Activated T-cell treated with anti-CD3 and anti-CD28 coated beads, Interleukin-2, amount 50 U/mL, for 72 hours (primary cell): ENCODE measurements at places on chromosomes 1 and 21. TPM values are rescaled to one million over a fixed set of nuclear protein-coding genes. Genes with fewer than 3 reads are reported as not detected.

- DNase-seq: no peak
Observed at GRCh38 chr1:114122941-114123618, 30.6 kb downstream of the SYT6 start.

GRCh38 chr1:156157506-156157905 lies 4.1 kb downstream of the SEMA4A start:
- DNase-seq: no peak

- no peak for DNase-seq
Observed at GRCh38 chr1:86423473-86423872, 498 bp upstream of the CLCA2 start.

CD5L gene
- not detected for total RNA-seq

DNA sequence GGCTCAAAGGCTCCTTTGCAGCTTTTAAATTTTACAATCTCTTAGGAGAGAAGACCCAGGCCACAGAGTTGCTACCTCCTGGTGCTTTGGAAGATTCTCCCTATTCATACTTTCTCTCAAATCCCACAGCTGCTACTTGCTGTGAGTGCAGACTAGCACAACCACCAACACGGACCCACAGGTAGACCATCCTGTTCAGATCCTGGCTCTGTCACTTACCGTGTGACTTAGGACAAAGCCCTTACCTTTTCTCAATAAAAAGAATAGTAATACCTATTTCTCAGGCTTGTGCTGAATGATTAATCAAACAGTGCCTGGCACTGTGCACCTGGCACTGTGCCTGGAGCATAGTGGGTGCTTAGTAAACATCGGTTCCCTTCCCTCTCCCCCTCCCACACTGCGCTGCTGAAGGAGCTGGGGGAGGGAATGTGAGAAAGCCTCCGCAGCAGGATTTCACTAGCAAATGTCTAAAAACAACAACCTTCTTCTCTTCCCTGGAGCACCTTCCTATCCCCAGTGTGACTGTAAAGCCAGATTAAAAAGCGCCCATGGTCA lies 81.7 kb downstream of the PGM1 start:
- DNase-seq: no peak

FMO2 gene
- not detected for total RNA-seq

ALX3 gene
- total RNA-seq: not detected

DNA sequence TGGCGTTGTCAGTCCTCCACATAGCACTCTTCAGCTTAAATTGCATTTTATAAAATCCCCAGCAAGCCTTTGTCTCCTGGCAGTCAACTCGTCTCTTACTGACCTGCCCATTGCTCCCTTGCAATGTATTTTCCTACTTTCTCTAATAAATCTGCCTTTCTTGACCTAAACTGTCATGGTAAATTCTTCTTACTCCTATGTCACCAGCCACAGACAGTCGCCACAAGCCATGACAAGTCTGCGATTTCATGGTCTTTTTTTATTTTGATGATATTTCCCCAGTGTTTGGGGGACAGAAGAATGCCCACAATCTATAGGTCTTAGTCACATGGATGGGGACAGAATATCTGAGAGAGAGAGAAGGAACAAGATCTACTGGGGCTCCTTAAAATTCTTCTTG lies 8.4 kb downstream of the IFNAR2 start:
- peak; percentile 57 for DNase-seq

GRCh38 chr1:3663999-3664699 lies 11.8 kb downstream of the TP73 start:
- no peak for DNase-seq

DNA sequence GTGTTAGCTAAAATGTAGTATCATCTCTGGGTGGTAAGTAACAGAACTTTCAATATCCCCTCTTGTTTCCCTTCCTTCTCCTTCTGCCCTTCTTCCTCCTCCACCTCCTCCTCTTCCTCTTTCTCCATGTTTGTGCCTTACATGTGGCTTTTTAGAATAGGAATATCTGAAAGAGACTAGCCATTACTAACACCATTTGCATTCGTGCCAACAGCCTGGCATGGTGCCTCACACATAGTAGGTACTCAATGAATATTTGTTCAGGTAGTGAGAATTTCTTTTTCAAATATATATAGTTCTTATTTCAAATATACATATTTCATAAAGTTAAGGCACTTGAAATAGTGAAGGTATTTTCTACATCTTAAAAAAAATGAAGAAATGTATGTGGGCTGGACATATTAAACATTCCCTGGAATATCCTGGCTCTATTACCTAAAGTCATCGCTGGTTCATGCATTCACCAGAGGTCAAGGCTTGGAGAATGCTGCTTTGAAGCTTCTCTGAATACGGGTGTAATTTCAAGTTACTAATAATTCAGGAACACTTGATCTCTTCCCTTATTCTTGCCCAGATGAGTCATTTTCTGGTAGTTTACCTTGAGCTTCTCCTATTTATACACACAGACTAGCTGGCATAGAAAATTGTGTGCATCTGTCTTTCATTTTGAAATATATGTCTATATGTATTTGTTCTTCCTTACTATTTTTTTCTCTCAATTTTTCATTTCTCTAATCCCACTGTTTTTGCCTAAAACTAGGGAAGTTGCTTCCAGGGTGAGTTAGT lies 319.4 kb downstream of the TGFB2 start:
- no peak for DNase-seq

DNA sequence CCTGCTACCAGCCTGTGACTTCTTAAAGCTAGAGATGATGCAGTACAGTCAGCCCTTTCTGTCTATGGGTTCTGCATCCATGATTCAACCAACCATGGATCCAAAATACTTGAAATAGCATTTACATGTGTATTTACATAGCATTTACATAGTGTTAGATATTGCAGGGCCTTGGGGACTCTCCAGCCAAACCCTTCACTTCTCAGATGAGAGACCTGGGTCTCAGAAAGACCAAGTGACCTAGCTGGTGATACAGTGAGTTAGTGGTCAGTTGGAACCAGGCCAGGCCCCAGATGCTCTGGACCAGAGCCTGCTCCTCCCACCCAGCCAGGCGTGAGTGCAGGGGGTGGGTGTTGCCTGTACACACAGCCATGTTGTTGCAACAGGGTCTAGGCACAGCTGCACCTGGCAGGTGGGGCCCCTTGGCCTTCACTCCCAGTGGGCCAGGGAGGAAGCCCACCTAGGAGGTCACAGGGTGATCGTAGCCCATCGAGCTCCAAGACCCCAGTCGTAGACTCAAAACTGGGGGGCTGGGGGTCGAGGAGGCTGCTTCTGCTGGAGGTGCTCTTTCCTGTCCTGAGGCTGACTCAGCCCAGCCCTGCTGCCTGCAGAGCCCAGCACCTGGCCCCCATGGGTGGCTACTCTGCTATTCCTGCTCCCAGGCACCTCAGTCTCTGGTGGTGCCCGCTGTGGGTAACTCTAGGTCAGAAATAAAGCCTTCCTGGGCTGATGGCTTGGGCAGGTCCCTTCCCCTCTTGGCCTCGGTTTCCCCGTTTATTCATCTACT lies 7.7 kb downstream of the TMEM61 start:
- DNase-seq: no peak

GRCh38 chr1:66312271-66312990 lies 221.5 kb upstream of the SGIP1 start:
- DNase-seq: no peak

AMPD1 gene
- not detected for total RNA-seq

ADORA1 gene
- not detected for total RNA-seq

DNA sequence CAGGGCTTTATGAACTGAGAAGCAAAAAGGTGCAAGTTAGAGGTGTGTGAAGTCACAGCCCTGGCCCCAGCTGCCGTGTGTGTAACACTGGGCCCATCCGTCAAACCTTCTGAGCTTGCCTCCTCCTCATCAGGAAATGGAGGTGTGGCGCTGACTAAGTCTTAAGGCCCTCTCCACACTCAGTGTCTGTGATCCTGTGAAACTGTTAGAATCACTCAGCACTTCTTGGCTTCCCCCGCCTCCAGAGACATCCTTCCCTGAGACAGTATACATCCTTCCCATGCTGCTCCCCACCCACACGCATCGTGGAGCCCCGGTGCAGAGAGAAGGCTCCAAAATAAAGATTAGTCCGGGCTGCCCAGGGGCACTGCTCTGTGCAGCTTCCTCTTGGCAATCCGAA lies 33.3 kb downstream of the LRP8 start:
- DNase-seq: peak; percentile 52

GRCh38 chr1:104125970-104126369 lies 376.3 kb downstream of the AMY1C start:
- DNase-seq: no peak

ANKRD34A gene
- total RNA-seq: 3.6 TPM

LCE1D gene
- not detected for total RNA-seq
